ENCODE measurements at places on chromosomes 1 and 21.

GRCh38 chr21:43904331-43904781, 39.3 kb downstream of the AGPAT3 start:
- no peak for DNase-seq

GRCh38 chr1:109500941-109501381, 7.1 kb downstream of the CYB561D1 start:
- no peak for DNase-seq

DNA sequence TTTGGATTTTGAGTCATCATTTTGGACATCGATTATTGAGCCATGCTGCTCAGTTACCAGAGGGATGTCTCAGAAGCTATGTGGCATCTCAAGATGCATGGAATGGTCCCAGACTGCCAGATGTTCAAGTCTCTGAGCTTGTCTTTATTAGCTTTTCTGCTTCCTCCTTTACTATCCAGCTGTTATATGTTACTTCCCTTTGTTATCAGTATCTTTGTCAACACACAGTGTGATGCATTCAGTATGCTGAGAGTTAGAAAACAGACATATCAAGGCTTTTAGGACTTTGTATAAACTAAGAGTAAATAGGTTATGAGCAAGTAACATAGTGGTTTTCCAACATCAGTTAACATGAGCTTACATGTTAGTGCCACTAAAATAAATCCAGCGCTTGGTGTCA, 474.5 kb downstream of the DSCAM start:
- no peak for DNase-seq

- no peak for DNase-seq
Observed at GRCh38 chr1:9315411-9316079, 22.9 kb downstream of the SPSB1 start.

- no peak for DNase-seq
Observed at GRCh38 chr21:37915941-37916309, 332 bp downstream of the KCNJ6 start.

GRCh38 chr1:23083714-23084480, 64.6 kb downstream of the KDM1A start:
- DNase-seq, result no peak

DNA sequence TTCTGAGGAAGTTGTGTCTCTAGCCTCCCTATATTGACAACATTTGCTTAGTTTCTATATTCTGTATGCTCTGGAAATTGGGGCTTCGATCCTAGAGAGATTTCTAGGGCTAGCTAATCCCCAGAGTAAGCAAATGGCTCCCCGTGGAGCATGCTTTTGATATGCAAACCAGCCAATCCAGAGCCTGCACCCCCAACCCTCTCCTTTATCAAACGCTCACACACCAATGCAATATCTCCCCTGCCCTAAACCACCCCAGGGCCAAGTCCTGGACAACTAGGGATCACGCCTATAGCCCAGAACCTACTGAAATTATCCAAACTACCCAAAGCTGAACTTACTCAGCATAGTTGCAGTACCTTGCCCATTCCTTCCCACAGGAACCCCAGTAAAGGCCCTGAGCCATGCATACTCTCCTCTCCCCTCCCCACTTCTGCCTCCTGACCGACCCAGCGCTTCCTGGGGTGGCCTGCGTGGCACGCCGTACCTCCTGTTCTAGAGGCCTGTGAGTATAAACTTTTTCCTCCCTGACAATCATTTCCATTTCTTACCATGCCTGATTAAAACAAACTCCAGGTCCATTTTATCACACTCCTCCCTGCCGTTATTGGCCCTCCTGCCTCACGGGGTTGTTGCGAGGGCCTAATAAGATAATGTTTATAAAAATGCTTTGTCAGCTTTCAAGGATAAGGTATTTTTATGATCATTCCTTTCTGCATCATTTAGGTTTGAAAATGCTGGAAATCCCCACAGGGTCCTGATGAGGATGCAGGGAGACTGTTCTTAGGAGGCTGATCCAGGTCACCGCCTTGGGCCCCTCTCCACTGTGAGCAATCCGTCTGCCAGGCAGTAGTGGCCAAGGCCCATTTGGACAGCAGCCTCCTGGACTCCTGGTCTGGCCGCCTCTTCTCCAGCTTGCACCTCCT, 102.7 kb downstream of the TENT5C start:
- no peak for DNase-seq

DNA sequence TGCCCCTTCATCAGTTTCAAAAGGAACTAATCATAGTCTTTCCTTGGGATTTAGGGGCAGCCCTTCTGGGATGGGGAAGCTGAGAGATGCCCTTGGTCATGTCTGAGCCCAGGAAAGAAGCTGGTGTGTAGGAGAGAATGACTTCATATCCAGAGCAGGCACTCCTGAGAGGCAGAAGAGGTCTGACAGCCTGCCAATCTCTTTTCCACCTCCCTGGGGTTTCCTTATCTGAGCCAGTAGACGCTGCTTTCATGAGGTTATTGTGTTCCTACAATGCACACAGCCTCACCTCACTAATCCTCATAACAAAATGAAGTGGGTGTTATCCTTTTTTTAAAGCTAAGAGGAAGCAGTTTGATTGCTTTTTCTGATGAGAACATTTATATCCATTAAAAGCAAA, 14.1 kb downstream of the ROR1 start:
- no peak for DNase-seq

DNA sequence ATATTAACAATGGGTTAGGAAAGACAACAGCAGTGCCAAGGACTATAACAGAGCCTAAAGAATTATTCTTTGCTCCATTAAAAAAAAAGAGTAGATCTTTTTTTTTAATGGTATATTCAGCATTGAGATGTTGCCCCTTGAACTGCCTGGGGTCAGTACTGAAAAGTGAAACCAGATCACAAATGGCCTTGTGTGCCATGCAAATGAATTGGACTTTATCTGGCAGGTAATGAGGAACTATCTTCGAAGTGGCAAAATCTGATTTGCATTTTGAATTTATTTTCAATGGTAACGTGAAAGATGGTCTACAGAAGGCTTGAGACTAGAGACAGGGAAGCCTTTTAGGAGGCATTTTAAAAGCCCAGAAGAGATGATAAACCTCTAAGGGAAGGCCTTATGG, 21.4 kb upstream of the PKN2 start:
- DNase-seq, result no peak

- DNase-seq, result no peak
Observed at GRCh38 chr1:29855561-29856160, 619.3 kb downstream of the PTPRU start.

- DNase-seq, result no peak
Observed at GRCh38 chr1:171138980-171139379, 46.1 kb upstream of the FMO2 start.

DNA sequence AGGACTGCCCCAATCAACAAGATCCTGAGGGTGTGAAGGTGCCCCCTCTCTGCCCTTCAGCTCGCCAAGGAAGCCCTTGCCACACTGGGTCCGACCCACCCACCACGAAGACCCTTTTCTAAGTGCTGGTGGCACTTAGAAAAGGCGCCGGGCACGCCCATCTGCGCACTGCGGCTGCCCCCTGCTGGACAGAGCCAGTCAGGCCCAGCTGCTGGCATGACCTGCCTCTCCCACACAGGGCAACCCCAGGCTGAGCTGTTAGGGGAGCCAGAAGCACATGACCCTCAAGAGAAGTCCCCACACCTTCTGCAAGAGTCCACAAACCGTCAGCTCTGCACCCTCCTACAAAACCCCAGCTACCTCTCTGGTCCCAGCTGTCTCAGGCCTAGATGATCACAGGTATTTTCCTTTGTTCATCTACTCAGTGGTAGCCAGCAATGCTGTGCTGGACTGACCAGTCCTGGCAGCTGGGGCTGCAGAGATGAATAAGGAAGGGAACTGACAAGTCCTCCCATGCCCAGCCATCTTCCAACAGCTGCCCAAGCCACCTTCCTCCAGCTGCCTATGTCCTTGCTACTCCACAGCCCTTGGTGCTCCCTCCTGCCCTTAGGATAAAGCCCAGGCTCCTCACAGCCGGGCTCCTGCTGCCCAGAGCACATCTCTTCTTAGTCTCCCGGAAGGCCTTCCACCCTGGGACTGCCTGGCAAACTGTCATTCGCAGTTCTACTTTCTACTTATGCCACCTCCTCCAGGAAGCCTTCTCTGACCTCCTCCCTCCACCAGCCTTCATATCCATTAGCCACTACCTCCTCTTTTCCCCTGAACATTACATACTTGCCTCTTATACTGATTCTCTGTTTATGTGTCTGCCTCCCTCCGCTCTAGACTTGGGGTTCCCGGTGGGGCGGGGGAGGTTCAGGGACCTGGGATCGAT, 39.8 kb upstream of the ZC3H12A start:
- DNase-seq, result peak; percentile 79

- no peak for DNase-seq
Observed at GRCh38 chr1:218369688-218370511, 24.8 kb downstream of the TGFB2 start.

DNA sequence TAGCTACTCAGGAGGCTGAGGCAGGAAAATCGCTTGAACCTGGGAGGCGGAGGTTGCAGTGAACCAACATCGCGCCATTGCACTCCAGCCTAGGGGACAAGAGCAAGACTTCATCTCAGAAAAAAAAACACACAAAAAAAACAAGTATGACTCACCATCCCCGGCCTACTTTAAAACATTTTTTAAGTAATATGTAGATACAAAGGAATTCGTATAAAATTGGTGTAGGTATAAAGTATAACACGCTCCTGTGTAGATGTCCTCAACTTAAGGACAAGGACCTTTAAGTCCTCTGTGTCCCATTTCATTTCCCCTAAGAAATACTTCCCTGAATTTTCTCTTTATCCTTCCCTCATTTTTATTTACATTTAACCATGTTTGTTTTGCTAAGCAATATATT, 73.4 kb upstream of the PKN2 start:
- no peak for DNase-seq

- no peak for DNase-seq
Observed at GRCh38 chr1:233603478-233603877, 10.4 kb upstream of the KCNK1 start.

DNA sequence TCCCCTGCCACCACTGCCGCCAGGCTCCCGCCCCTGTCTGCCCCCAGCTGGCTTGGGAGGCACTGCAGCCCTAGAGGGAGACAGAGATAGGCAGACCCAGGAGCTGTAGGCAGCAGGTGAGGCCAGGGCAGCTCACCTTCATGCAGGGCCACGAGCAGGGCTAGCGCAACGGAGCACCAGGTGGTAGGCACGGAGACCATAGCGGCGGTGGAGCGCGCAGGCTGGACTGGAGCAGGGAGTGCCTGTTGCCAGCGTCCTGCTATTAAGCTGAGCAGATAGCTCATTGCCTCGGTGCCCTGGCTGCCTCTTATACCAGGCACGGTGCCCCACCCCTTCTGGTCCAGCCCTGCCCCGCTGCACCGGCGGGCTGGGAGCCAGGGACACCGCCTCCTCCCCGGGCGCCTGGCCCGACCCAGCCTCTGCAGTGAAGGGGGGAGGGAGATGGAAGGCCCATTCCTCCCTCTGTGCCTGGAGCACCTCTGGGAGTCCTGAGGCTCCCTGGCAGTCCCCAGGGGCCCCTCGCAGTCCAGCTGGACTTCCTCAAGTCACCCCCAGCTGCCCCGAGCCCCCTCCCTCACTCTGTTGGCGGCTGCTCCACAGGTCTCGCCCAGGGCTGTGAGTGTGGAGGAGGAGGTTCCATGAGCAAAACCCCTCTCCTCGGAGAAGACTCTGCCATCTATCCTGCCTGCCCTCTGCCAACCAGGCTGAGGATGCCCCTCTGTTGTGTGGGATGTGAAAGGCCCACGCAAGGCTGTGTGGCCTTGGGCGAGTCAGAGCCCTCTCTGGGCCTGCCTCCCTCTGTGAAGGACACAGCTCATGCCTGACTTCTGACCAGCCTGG, at the start of gene EDN2:
EDN2 (minus strand) TSS at position 282 of the 840 bp plus-strand sequence; CDS start at position 200, 82 bp downstream.
- peak; percentile 61 for DNase-seq

DNA sequence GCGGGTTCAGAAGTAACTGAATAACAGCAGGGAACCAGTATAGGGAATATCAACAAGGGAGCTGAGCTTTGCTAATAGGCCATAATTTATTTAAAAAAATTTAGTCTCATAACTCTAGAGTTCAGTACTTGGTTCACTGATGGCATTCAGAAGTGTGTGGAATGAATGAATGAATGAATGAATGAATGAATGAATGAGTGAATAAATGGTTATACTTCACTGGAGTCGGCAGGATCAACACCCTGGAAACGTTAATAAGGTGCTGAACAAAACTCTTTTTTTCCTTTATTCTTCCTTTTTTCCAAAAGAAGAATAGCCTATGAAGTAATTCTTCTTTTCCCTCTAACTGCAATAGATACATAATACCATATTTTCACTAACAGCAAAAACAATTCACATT, 129.3 kb downstream of the SIM2 start:
- DNase-seq, result no peak

GRCh38 chr21:26840201-26840600, 5.0 kb downstream of the ADAMTS1 start:
- no peak for DNase-seq

DNA sequence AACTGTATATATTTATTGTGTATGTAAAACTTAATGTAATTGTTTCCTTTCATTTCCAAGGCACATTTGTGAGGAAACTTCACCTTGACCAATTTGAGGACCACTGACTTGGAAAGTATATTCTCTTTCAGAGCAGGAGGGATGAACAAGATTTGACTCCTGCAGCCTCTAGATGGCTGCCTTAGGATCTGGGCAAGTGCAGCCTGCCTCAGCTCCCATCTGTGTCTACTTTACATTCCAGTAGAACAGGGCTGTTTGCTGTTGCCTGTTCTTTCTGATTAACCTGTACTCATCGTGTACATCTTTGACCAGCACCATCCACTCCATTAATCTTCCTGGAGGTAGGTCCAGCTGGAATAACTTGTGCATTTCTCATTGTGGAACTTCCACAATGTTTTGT, 312.8 kb downstream of the HLX start:
- DNase-seq, result no peak

DNA sequence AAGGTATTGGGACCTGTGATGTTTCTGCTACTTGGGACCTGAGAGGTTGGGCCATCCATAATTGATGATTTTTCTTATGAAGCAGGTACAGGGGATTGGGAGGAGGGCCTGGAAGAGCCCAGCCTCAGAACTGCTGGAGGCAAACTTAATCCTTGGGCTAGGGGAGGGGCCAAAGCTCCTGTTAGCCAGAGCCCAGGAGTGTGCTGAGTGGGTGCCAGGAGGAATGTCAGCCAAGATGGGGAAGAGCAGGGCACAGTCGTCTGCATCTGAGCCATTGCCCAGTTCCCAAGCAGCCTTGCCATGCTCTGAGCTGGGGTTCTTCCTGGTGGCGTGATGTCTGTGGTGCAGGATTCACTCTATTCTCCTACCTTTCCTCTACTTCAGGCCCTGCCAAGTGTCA, 5.8 kb downstream of the MAPKAPK2 start:
- DNase-seq, result no peak

DNA sequence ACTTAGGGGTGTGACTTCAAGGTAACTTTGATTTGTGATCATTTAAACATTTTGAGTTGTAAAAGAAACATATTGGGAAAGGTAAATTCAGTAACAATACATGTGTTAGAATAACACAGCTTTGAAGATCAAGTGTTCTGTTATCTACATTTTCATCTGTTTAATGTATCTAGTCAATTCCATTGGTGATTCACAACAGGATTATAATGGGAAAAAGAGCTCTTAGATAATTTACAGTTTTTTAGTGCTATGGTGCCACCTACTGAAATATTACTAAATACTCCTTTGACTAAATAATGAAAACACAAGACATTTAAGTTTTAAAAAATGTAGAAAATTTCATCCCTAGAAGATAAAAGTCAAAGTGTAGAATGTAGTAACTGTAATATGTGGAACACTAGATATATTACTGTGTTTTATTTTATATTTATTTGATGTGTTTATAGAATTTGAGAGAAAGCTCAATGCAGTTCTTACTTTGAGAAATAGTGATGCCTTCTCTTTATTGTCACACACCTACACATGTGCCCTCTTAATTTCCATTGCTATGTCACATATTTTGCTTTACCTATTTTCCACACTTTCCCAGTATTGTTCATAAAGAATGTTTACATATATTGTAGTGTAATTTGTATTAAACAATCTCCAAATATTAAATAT, 47.4 kb downstream of the PTPRC start:
- no peak for DNase-seq

- DNase-seq, result no peak
Observed at GRCh38 chr21:41133874-41134522, 34.0 kb upstream of the BACE2 start.

Data from 8988T (cell line).